ENCODE measurements at places on chromosomes 7 and 10. TPM values are rescaled to one million over a fixed set of nuclear protein-coding genes. Genes with fewer than 3 reads are reported as not detected.

The ADAM22 gene
- 1.1 TPM for total RNA-seq

The ANKRD30A gene
- not detected for total RNA-seq

The MACC1 gene
- 0.22 TPM for total RNA-seq

The GPR26 gene
- total RNA-seq: not detected

The MYH16 gene
- not detected for total RNA-seq

The CADPS2 gene
- not detected for total RNA-seq

The PON3 gene
- total RNA-seq: not detected

The CARD11 gene
- total RNA-seq: 167 TPM

The PNPLA8 gene
- 14.1 TPM for total RNA-seq

The TSPAN33 gene
- 3.0 TPM for total RNA-seq

The MASTL gene
- 38.4 TPM for total RNA-seq

The BMPR1A gene
- total RNA-seq: 11.7 TPM

The CHST15 gene
- not detected for total RNA-seq

The MORN4 gene
- total RNA-seq: 1.2 TPM

The ZNF804B gene
- not detected for total RNA-seq

The THAP5 gene
- 26.5 TPM for total RNA-seq

The SYT15 gene
- total RNA-seq: 1.2 TPM

The IMMP2L gene
- total RNA-seq: 5.2 TPM

GRCh38 chr10:131896403-131896802 is 4.4 kb upstream of the PPP2R2D start:
- H3K4me1 ChIP-seq: peaks cover 28% of the 10 kb centered on the region
- H3K4me3 ChIP-seq: no peak overlapping the region
- H3K27ac ChIP-seq: peak overlapping the region; percentile 67

- H3K4me1 ChIP-seq: no peaks in the 10 kb centered on the region
- peaks cover 41% of the 10 kb centered on the region for H3K27me3 ChIP-seq
- H3K36me3 ChIP-seq: no peaks in the 10 kb centered on the region
- no peak overlapping the region for H3K4me3 ChIP-seq
- DNase-seq: no peak
Observed at GRCh38 chr7:151174246-151175046, 7.0 kb upstream of the GBX1 start.

DNA sequence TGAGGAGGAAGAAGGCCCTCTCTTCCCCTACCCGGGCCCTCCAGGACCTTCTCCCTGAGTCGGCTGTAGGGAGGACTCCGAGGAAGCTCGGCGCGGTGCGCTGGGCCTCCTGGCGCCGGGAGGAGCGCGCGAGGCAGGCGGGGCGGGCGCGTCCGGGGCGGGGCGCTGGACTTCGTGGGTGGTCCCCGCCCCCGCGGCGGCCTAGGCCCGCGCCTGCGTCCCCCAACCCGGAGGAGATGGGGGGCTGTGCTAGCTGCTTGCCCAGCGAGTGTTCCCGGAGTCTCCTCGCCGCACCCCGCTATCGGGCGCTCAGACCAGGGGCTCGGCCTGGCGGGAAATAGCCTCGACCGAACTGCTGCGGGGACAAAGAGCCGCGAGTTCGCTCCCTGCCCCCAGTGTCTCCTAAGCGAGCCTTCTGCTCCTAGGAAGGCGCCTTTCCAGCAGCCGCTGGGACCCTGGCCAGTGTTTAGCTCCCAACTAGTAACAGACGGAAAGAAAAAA is 19.2 kb upstream of the SMO start:
- peaks cover 2% of the 10 kb centered on the region for H3K27me3 ChIP-seq
- peak; percentile 32 for DNase-seq
- H3K36me3 ChIP-seq: no peaks in the 10 kb centered on the region
- peak overlapping the region; percentile 64 for H3K4me3 ChIP-seq
- H3K27ac ChIP-seq: no peak overlapping the region
- peaks cover 19% of the 10 kb centered on the region for H3K4me1 ChIP-seq

DNA sequence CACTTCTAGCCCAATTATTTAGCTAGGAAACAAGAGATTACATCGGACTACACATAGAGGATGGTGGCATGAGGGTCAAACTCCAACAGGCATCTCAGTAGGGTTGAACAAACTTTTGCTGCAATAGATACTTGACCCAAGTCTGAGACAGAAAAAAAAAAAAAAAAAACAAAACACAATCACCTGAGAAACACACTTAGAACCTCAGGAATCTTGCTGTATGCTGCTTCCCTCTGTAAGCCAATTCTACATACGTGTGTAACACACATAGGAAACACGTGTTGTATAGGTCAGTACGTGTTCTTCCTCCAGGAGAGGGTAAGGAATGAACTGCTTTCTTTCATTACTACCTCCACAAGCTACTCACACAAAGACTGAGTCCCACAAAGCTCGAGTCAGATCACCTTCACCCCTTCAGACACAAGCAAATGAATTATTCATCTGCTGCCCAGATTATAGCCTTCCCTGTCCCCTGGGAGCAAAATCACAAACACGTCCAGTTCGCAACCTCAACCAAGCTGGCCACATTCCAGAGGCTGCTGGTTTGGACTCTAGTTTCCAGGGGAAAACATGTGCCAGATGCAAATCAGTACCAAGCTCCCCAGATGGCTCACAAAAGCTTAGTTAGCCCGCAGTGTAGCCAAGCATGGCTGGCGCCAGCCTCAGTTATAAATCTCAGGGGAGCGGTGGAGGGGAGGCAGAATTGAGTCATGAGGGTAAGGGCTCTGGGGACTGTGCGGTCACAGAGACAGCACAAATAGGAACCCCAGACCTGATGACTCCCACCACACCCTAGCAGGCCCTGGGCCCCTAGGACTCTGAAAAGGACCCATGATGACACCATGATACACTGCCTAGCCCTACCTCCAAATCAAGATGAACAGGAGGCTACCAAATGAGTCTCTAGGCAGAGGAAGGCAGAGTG is 15.1 kb downstream of the PSAP start:
- peaks cover 13% of the 10 kb centered on the region for H3K36me3 ChIP-seq
- H3K4me3 ChIP-seq: no peak overlapping the region
- no peak overlapping the region for H3K27ac ChIP-seq
- peaks cover 47% of the 10 kb centered on the region for H3K4me1 ChIP-seq
- H3K27me3 ChIP-seq: no peaks in the 10 kb centered on the region
- no peak for DNase-seq

DNA sequence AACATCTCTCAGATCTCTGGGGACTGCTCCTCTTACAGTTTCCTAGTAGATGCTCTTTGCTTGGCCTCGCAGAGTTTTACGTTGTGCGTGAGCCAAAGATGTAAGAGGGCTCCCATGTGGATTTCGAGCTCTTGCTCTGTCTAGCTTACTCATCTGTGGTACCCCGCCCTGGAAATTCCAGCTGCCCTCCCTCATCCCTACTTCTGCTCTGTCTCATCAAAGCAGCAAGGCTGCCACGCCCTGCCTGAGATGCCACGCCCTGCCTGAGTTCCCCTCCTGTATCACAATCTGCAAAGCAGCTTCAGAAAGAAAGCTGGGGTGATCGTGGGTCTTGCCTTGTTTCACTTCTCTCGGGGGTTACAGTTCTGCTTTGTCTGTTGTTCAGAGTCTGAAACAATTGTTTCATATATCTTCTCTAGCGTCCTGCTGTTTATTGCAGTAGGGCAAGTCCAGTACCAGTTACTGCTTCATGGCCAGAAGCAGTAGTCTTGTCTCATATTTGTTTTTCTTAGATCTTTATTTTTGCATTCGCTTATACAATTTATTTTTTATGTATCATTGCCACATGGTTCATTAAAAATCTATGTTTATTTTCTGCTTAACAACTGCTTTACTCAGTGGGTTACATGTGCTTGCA is 36.1 kb upstream of the CCNY start:
- peaks cover 25% of the 10 kb centered on the region for H3K27me3 ChIP-seq
- no peak for DNase-seq
- peaks cover 4% of the 10 kb centered on the region for H3K4me1 ChIP-seq
- H3K4me3 ChIP-seq: no peak overlapping the region
- H3K27ac ChIP-seq: no peak overlapping the region
- H3K36me3 ChIP-seq: no peaks in the 10 kb centered on the region

- H3K27me3 ChIP-seq: no peaks in the 10 kb centered on the region
- H3K27ac ChIP-seq: no peak overlapping the region
- no peaks in the 10 kb centered on the region for H3K4me1 ChIP-seq
- DNase-seq: no peak
- no peak overlapping the region for H3K4me3 ChIP-seq
Observed at GRCh38 chr10:57921140-57921539, 346.6 kb downstream of the IPMK start.

DNA sequence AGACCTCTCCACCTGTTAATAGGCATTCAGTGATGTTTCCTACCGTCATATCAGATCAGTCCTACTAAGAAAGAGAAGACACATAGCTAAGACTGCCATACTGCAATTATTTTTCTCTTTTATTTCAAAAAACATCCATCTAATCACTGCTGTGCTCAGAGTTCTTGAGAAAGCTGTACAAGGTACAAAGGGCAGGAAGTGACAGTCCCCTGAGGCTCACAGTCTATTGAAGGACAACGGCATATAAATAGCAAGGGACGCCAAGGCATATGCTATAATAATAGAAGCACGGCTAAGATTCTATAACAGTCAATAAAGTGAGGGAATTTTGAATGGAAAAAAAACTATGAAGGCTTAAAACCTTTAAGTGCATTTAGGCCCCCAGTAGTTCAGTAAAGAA is 415.3 kb upstream of the NRP1 start:
- H3K36me3 ChIP-seq: no peaks in the 10 kb centered on the region
- H3K27ac ChIP-seq: no peak overlapping the region
- no peaks in the 10 kb centered on the region for H3K4me1 ChIP-seq
- no peaks in the 10 kb centered on the region for H3K27me3 ChIP-seq
- no peak overlapping the region for H3K4me3 ChIP-seq

- H3K4me1 ChIP-seq: peaks cover 3% of the 10 kb centered on the region
- H3K27ac ChIP-seq: no peak overlapping the region
- DNase-seq: no peak
- H3K4me3 ChIP-seq: no peak overlapping the region
- no peaks in the 10 kb centered on the region for H3K36me3 ChIP-seq
Observed at GRCh38 chr10:79939969-79940368, 8.9 kb downstream of the SFTPD start.

DNA sequence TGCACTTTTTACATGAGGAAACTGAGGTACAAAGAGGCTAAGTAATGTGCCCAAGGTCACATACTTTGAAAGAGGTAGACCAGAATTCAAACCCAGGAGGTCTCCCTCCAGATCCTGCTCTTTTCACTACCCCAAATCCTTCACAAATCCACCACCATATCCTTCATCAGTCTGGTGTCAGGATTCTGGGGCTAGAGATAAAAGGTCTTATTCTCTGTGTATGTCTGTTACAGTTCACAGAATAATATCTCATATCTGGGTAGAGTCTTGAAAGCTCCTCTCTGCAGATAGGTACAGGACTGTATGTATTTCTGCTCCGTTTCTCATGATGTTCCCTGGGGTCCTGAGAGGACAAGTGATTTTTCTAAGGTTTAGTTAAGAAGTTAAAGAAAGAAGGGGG is 4.9 kb downstream of the PIK3CG start:
- peaks cover 79% of the 10 kb centered on the region for H3K36me3 ChIP-seq
- DNase-seq: no peak
- peaks cover 57% of the 10 kb centered on the region for H3K4me1 ChIP-seq
- no peaks in the 10 kb centered on the region for H3K27me3 ChIP-seq
- H3K27ac ChIP-seq: no peak overlapping the region

DNA sequence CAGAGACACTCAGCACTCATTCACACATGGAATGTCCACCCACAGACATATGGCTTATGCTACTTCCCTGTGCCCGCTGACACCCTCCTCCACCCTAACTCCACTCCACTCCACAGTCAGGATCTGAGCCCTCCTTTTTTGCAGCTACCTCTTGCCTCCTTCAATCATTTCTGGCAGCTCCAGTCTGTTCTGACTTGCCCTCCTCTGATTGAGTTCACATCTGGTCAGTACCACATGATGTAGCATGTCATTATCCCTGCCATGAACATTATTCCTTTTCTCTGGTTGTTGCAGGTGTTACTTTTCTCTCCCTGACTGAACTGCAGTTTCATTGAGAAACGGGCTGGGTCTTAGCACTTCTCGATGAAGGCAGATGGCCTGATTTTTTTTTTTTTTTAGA is 130.1 kb upstream of the EGR2 start:
- H3K27me3 ChIP-seq: peaks cover 6% of the 10 kb centered on the region
- no peaks in the 10 kb centered on the region for H3K4me1 ChIP-seq
- H3K27ac ChIP-seq: no peak overlapping the region
- no peaks in the 10 kb centered on the region for H3K36me3 ChIP-seq
- no peak overlapping the region for H3K4me3 ChIP-seq
- no peak for DNase-seq

GRCh38 chr10:22550732-22551131 is 163.6 kb downstream of the PIP4K2A start:
- no peak overlapping the region for H3K4me3 ChIP-seq
- H3K27me3 ChIP-seq: no peaks in the 10 kb centered on the region
- H3K27ac ChIP-seq: no peak overlapping the region

DNA sequence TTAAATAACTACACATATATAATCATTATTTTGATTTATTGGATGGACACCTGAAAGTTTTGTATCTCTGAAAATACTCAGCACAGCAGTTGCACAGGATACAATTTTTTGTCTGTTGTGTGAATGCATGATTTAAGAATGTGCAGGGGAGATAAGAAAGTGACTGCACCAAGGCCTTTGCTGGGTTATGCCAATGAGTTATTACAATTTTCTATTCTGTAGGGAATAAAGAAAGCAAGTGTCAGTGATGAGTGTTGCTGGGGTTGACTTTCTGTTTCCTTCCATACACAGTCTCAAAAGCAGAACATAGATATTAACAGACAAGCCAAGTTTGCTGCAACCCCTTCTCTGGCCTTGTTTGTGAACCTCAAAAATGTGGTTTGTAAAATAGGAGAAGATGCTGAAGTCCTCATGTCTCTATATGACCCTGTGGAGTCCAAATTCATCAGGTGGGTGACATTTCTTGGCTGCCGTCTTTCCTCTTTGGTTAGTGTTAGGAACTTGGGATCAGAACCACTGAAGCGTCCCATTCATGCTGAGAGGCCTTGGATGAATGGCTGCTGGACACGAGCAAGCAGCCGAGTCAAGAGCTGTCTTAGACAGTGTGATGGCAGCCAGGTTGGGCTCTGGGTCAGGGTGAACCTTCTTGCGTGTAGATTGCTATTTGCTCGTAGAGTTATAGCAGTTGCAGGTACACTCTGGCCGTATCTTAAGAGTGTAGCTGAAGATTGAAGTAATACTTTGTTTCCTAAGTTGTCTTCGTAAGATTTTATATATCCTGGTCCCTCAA is 92.8 kb downstream of the DOCK1 start:
- H3K27ac ChIP-seq: no peak overlapping the region
- no peaks in the 10 kb centered on the region for H3K27me3 ChIP-seq
- no peak overlapping the region for H3K4me3 ChIP-seq
- DNase-seq: no peak
- no peaks in the 10 kb centered on the region for H3K4me1 ChIP-seq

GRCh38 chr10:131201741-131202515 is 109.6 kb downstream of the TCERG1L start:
- H3K36me3 ChIP-seq: no peaks in the 10 kb centered on the region
- DNase-seq: no peak
- H3K27ac ChIP-seq: no peak overlapping the region
- no peaks in the 10 kb centered on the region for H3K4me1 ChIP-seq

DNA sequence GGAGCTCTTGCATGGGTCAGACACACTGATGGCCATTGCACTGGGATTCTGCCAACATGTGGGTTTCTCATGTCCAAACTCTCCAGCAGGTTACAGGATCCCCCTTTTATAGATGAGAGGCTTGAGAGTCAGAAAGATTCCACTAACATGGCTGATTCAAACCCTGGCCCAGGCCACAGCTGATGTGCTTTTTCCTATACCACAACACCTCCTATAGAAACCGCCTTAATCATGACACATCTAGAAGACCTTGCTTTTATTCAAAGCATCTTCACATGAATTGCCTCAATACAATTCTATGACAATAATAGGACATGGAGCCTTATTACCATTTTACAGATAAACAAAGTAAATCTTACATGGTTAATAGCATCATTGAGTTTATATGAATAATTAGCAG is 188.6 kb downstream of the DPY19L1 start:
- no peak for DNase-seq
- H3K4me1 ChIP-seq: no peaks in the 10 kb centered on the region
- H3K36me3 ChIP-seq: no peaks in the 10 kb centered on the region
